ENCODE measurements at places on chromosomes 11 and 22.

- DNase-seq = no peak
Measured at GRCh38 chr11:31871310-31872075, 60.4 kb upstream of the PAX6 start.

- peak; percentile 61 for DNase-seq
Measured at GRCh38 chr11:43790444-43790794, 90.2 kb upstream of the ALKBH3 start.

GRCh38 chr11:22304337-22304961 lies 33.7 kb upstream of the SLC17A6 start:
- peak; percentile 3 for DNase-seq

GRCh38 chr22:43317239-43317638 lies 25.9 kb downstream of the SCUBE1 start:
- no peak for DNase-seq

All from fibroblast of skin of right biceps (primary cell).